Activated CD4-positive, alpha-beta T cell treated with anti-CD3 and anti-CD28 coated beads, Interleukin-2, amount 10 ng/mL, durations not matched to agents 24 days and 14 days (primary cell): ENCODE measurements at places on chromosomes 5 and 9. TPM values are rescaled to one million over a fixed set of nuclear protein-coding genes. Genes with fewer than 3 reads are reported as not detected.

RASEF gene
- not detected in 2 replicates for total RNA-seq

DNA sequence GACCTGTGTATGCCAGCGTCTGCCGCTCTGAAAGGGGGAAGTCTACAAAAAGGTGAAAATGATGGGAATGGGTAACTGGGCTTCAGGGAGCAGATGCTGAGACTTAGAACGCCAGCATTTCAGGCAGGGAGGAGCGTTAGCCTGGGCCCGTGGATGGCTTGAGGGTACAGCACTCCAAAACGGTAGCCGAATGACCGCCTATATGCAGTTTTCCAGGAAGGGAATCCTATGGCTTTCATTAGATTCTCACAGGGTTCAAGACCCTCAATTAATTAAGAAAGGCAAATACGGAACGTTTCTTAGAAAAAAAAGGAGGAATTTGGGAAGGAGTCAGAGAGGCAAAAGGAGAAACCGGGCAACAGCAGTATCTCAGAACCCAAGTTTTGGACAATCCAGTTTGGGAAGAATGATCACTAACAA is 639 bp downstream of the AMACR start:
- no peak for DNase-seq
- peaks cover 27% of the 10 kb centered on the region for H3K4me1 ChIP-seq
- peak overlapping the region; percentile 88 for H3K4me3 ChIP-seq
- H3K27me3 ChIP-seq = peaks cover 2% of the 10 kb centered on the region

- H3K4me1 ChIP-seq = peaks cover 53% of the 10 kb centered on the region
- H3K27me3 ChIP-seq = no peaks in the 10 kb centered on the region
- peaks cover 17% of the 10 kb centered on the region for H3K36me3 ChIP-seq
Observed at GRCh38 chr9:19999491-20000057, 210.7 kb upstream of the SLC24A2 start.

DNA sequence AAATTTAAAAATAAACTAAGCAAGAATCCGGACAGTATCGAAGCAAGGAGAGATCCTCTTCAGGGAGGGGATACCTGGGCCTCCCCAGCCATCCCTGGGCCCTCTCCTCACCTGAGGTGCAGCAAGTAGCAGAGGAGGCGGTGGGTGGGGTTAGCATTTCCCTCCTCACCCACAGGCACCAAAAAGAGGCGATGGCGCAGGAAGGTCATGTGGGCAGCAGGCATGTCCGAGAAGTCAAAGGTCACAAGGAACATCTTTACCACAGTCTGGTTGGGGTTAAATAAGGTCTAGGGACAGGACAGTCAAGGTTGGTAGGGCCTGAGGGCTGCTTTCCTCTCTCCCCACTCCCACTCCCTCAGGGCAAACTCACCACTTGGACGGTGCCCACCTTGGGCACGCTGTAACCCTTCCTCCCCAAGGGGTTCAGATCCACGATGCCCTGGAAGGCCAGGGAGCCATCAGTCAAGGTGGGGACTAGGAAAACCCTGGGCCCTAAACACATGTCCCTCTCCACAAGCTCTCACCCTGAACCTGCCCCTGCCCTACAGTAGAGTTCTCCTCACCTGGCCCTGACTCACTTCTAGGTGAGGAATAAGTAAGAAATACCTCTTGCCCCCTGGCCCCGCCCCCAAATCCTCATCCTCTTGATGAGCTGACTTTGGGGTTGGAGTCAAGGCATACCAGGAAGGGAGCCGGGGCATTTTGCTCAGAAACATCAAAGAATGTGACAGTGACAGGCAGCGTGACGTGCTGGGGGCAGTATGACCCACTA is 2.8 kb upstream of the STOML2 start:
- peaks cover 33% of the 10 kb centered on the region for H3K36me3 ChIP-seq
- no peak overlapping the region for H3K4me3 ChIP-seq
- no peaks in the 10 kb centered on the region for H3K27me3 ChIP-seq
- no peak overlapping the region for H3K27ac ChIP-seq
- peaks cover 28% of the 10 kb centered on the region for H3K4me1 ChIP-seq
- DNase-seq = no peak

- no peak overlapping the region for H3K4me3 ChIP-seq
- no peak for DNase-seq
- H3K4me1 ChIP-seq = peaks cover 4% of the 10 kb centered on the region
- H3K36me3 ChIP-seq = no peaks in the 10 kb centered on the region
- no peaks in the 10 kb centered on the region for H3K27me3 ChIP-seq
- no peak overlapping the region for H3K27ac ChIP-seq
Observed at GRCh38 chr5:32646061-32646969, 61.0 kb downstream of the SUB1 start.
